ENCODE measurements at places on chromosomes 7 and 10.

- no peak for DNase-seq
These were observed 124.3 kb upstream of the MACROH2A2 start for GRCh38 chr10:69928339-69928738.

GRCh38 chr10:67775279-67775678 lies 62.7 kb downstream of the DNAJC12 start:
- no peak for DNase-seq

DNA sequence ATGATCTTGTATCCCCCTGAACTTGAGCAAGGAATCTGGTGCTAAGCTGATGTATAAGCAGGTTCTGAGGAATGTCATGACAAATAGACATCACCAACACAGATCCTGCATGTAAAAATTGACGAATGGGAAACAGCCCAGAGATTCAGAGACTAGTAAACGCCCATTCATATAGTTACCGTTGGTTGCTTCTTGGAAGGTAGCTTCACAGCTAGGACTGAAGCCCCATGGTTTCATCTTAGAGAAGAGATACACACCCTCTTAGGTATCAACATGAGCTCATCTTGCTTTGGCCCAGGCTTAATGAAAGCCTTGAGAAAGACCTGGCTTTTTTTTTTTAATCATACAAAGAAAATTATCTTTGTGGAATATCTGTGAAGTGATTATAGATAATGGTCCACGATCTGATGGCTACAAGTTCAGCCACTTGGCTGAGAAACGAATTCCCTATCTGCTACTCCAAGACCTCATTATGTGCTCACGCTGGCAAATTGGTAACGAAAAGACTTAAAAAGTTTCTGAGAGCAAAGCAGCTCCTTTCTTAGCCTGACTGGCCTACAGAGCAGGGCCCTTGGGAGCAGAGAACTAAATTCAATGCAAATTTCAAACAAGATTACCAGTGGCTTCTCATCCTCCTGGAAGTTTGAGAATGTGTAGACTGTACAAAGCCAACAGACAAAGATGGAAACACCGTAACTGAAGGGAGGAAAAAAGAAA lies 181.1 kb downstream of the NRP1 start:
- no peak for DNase-seq

- DNase-seq = no peak
These were observed 52.7 kb downstream of the GDI2 start for GRCh38 chr10:5760515-5760914.

GRCh38 chr7:34322841-34323240 lies 335.2 kb upstream of the NPSR1 start:
- no peak for DNase-seq

DNA sequence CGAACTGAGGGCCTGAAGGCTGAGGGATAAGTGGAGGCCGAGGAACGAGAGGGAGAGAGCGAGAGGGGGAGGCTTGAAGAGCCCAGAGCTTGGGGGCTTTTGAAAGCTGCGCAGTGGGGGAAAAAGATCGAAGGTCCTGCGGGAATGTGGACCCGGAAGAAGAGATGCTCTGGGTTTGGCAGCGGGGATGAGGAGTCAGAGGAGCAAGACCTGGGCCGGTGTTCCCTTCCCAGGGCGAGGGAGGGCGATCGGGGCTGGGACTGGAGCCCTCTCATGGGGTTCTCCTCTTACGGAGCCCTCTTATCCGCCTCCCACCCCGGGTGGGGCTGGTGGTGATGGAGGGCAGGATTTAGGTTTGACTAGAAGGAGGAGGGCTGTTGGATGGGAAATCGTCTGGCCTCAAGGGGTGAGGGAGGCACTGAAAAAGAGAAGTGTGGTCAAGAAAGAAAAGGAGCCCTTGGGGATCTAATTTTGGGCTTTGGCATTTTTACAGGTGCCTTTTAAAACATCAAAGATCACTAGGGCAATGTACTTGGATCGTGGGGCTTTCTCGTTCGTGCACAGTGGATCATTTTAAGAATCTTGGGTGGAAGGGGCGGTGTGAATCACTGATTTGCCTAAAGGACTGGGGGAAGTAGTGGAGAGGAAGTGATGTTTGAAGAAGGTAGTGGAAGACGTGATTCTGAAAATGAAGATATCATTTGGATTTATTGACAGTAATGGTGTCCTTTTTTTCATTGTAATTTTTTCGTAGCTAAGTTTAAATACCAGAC lies 637 bp downstream of the SAMD8 start:
- no peak for DNase-seq

- DNase-seq = no peak
These were observed 176.1 kb downstream of the DIP2C start for GRCh38 chr10:513393-513792.

DNA sequence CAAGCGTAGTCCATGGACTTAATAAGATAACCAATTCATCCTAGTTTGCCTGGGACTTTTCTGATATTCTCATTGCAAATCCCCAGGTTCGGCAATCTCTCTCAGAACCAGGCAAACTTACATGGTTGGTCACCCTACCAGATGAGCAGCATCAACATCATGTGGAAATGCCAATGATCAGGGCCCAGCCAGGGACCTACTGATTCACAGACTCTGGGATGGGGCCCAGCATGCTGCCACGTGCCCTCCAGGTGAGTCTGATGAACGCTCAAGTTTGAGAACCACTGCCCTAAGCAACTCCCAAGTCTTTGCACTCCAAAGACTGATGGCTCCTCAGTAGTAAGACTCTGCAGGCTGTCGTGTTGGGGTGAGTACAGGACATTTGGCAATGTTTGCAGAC lies 2.7 kb downstream of the LAMB4 start:
- no peak for DNase-seq

All from DMS153 (cell line).